ENCODE measurements at places on chromosomes 1 and 21.

DNA sequence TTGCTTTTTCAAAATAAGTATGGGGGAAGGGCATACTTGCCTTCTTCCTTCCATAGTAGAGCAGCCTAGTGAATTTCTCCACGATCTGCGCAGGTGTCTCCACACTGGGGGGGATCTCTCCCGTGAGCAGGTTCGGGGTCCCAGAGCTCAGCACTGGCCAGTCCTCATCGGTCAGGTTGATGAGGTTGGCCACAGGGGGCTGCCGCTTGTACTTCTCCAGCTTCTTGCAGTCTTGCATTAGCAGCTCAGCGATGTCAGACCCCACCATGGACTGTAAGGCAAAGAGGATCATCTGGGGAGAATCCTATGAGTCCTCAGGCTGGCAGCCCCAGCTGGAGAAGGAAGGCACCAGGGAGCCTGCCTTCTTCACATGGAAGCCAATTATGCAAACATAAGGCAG is 11.8 kb downstream of the SEC16B start:
- no peak for DNase-seq

DNA sequence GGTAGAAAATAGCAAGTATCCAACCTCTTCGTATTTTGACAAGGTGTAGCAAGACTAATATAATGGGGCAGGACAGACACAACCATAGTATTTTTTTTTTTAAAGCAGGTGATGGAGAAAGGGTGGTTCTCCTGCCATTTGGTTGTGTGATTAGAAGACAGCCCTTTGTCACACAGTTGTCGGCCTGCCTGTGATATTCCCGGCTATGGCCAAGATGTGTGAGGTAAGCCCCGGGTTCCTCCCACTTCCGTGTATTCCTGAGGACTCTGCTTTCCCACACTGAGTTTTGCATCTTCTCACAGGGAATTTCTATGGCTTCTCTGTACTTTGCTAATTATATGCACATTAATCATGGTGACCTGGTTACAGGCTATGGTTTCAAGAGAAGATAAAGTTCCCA is 35.9 kb downstream of the ZNF496 start:
- no peak for DNase-seq

GRCh38 chr1:220983877-220984635 is 104.8 kb downstream of the HLX start:
- DNase-seq = no peak

GRCh38 chr1:54558434-54559030 is 10.5 kb downstream of the ACOT11 start:
- no peak for DNase-seq

GRCh38 chr1:236356141-236356540 is 37.9 kb upstream of the EDARADD start:
- DNase-seq = no peak

- DNase-seq = no peak
These were observed 44.3 kb upstream of the ADARB1 start for GRCh38 chr21:45029948-45030681.

GRCh38 chr1:18101508-18101907 is 6.1 kb upstream of the IGSF21 start:
- DNase-seq = no peak

DNA sequence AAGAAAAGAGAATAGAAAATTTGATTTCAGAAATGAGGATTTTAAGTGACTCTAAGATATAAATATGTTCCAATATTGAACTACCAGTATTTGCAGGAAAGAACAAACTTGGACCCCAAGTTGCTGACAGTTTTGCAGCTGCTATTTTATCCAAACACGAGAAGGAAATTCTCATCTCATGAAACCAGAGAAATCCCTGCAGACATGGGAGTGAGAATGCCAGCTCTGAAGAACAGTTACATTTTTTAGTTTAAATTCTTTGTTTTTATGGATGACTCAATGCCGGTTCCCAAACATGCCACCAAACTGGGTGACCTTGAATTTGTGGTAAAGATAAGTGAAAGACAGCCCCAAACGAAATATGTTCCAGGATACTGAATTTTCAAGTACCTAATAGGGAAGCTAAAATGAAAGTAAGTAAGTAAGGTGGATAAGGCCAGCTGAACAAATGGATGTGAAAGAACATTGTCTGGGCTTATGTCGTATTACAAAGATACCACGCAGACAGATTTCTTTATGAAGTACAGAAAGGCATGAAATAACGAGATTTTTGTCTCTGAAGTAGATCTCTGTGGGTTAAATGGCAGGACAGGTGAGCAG is 19.9 kb downstream of the TLR5 start:
- no peak for DNase-seq

DNA sequence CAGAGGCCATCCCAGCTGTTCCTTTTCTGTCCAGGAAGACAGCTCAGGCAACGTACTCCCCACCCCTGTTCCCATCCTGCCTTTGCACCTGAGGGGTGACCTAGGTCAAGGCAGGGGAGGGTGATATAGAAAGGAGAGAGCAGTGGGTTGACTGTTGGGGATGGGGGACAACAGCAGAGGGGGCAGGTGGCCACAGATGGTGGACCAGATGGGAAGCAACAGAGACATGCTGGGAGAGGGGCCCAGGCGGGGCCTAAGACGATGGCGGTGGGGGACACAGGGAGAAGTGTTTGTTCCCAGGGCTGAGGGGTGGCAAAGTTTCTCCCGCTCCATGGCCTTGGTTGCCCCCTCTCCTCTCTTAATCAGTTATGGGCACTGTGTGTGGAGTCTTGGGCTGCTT is 6.3 kb downstream of the CELSR2 start:
- no peak for DNase-seq

GRCh38 chr1:164853146-164853545 is 294.2 kb downstream of the PBX1 start:
- no peak for DNase-seq

- DNase-seq = no peak
These were observed 9.0 kb downstream of the RAD54L start for GRCh38 chr1:46256523-46256922.

DNA sequence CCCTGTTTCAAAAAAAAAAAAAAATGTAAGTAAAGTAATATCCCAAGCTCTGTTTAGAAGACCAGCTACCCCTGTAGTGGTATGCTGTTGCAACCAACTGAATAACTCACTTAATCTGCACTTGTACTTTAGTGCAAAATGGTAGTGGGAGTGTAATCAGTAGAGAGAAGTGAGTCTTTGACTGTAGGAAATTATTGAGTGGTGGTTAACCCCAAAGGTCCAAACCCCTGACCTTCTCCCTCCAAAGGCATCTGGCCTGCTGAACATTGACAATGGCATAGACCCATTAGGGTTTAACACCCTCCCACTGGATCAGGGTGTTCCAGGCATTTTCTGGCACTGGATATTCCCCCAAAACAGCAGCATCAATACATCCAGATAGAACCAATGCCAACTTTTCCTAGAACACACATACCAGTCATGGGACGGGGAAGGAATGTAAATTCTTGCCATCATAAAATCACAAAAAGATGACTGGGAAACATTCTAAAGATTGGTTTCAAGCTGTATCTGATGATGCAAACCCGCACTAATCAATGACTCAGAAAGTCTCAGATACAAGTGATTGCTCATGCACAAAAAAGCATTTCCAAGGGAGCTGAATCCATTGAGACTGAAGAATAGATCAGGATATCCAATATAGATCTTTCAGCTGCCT is 110.3 kb downstream of the MRPL39 start:
- no peak for DNase-seq

DNA sequence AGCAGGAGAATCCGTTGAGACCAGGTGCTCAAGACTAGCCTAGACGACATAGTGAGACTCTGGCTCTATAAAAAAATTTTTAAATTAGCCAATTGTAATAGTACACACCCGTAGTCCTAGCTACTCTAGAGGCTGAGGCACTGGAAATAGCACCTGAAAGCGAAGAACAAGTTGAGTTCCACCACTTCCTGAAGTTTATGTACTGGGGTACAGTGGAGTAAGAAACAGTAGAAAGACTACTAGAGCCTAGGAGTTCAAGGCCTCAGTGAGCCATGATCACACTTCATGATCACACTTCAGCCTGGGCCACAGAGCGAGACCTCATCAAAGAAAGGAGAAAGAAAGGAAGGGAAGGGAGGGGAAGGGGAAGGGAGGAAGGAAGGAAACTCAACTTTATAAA is 19.8 kb downstream of the RSBN1 start:
- no peak for DNase-seq

- no peak for DNase-seq
These were observed 39.5 kb downstream of the XCL2 start for GRCh38 chr1:168504064-168504837.

DNA sequence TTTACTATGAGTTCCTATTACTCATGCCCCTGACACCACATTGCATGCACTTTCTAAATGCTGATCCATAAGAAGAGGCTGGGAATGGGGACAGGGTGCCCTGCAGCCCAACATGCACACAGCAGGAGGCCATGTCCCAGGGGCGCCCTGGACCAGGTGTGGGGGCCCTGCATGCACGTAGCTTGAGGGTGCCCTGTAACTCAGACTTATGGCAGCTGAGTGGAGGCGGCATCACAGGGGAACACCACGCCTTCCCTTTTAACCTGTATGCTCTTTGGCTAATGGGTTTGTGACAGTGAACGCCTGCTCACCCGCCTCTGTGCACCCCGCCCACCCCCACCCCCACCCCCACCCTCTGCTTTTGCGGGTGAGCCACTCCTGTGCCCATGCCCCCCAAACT is 36.1 kb downstream of the SNAP47 start:
- no peak for DNase-seq

GRCh38 chr1:37448691-37449417 is 25.5 kb upstream of the ZC3H12A start:
- no peak for DNase-seq

- no peak for DNase-seq
These were observed 107.5 kb downstream of the MRPS6 start for GRCh38 chr21:34180826-34181359.

DNA sequence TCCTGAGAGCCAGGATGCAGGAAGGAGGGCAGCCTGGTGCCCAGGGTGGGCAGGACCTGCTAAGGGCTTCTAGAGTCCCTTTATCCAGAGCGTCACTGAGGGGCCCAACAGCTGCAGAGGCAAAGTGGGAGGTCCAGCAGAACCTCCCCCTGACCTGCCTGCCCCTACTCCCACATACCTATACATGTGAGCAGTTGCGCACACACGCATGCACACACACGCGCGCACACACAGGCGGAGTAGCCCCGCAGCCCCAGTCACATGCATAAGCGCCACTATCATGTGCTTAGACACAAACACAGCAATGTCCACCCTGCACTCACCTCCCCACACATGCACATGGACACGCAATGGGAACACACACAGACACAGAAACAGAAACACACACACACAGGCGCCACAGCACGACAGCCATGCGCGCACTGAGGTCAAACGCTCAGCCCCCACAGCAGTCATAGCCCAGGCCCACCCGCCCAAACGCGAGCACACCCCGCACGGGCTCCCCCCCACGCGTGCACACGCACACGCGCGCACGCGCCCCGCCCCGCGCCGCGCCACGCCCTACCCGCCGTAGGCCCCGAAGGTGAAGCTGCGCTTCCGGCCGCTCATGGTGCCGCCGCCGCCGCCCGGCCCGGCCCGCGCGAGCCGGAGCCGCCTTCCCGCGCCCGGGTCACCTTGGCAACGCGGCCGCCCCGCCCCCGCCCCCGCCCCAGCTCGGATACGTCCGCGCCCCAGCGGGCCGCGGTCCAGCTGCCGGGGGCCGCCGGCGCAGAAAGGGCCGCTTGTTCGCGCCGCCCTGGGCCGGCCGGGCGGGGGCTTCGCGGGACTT is 17.7 kb downstream of the RAP1GAP start:
- DNase-seq = peak; percentile 18

DNA sequence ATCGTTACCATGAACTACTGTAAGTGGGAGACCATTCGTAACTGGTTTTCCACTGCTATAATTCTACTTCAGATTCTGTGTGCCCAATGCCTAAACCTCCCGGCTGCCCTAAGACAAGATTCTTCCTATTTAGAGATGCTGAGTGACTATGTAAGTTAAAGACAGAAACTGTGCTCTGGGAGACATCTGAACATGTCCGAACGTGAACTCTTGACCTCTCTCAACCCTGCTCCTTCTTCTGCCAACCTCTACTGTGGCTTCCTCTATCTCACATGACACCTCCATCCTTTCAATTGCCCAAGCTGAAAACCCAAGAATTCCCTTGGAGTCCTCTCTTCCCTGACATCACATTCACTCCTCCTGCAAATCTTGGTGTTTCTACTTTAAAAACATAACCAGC is 182.9 kb downstream of the AKT3 start:
- DNase-seq = no peak

DNA sequence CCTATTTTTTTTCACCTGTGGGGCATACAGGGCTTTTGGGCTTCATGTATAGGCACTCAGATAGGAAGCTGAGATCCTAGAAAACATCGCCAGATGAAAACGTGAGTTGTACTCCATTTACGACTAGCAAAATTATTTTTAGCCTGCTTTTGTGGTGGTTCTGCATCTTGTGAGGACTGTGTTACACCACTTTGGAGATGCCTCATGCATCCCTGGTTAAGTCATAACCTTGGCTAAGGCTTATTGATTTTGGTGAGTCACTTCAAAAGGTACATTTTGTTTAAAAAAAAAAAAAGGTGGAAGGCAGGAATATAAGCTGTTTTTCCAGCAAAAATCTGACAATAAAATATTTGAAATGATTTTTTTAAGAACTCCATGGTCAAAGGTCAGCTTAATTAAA is 101.8 kb upstream of the OLFM3 start:
- no peak for DNase-seq

All from effector CD8-positive, alpha-beta T cell (primary cell).